Panc1 (cell line): ENCODE measurements at places on chromosomes 16 and 17. TPM values are rescaled to one million over a fixed set of nuclear protein-coding genes. Genes with fewer than 3 reads are reported as not detected.

GRCh38 chr17:51912939-51913338, 245.6 kb downstream of the CA10 start:
- DNase-seq = no peak

- no peak for DNase-seq
These were observed 247.1 kb downstream of the SEC14L1 start for GRCh38 chr17:77387891-77388290.

GRCh38 chr16:56341656-56342399, 83.5 kb downstream of the AMFR start:
- no peak for DNase-seq

DNA sequence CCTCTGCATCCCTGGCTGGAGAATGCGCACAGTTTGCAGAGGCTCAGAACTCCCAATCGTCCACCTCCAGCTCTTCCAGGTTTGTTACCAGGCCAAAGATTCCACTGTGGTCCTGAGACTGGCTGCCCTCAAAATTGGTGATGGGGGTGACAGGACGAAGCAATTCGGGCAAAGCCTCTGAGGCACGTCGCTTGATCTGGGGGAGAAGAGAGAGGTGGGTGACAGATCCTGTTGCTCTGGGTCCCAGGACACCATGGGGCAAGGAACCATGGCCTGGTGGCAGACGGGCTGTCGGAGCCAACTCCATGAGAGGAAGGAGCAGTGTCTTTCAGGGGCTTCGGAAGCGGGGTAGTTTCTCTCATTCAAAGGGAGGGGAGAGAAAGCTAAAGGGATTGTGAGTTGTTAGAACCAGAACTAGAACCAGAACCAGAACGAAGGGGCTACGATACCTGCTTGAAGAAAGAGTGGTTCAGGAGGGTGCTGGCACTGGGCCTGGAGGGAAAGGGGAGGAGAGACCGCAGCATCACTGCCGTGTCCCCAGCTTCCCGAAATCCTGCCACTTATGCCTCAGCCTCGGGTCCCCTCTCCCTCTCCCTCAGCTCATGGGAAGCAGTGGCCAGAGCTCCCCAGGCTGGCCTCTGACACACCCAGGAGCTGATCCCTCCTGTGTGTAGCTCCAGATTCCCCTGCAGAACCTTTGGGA, 3.8 kb upstream of the LIMD2 start:
- DNase-seq = no peak

GRCh38 chr17:34245351-34245905, 9.7 kb upstream of the CCL2 start:
- DNase-seq = no peak

Gene HS3ST6
- total RNA-seq = 3.3 TPM

Gene SNAI3
- not detected for total RNA-seq
